Panc1 (cell line): ENCODE measurements at places on chromosomes 3 and 15.

- no peaks in the 10 kb centered on the region for H3K27me3 ChIP-seq
- H3K36me3 ChIP-seq, result no peaks in the 10 kb centered on the region
- no peaks in the 10 kb centered on the region for H3K4me1 ChIP-seq
- no peak overlapping the region for H3K4me3 ChIP-seq
These were observed 44.5 kb downstream of the SLC24A1 start for GRCh38 chr15:65666257-65666656.

DNA sequence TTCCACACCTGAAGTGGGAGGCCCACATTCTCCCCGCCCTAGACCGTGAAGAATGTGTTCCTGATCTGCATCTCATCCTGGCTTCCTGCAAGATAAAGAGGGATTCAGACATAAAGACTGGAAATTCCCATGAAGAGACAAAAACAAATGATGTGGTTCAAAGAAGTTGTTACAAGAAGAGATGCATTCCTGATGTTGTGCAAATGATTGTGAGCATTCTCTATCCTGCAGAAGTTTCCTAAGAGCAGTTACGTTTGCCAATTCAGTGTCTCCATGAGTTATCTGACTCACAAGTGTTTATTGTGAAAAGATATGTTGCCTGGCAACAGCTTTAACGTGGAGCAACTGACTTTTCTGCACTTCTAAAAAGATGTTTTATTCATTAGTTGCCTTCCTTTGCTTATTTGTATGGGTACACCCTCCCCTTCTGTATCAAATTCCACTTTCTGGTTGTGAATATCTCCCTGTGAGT is 107.8 kb downstream of the ZIC4 start:
- H3K4me3 ChIP-seq, result no peak overlapping the region
- no peak for DNase-seq
- no peak overlapping the region for H3K27ac ChIP-seq
- no peaks in the 10 kb centered on the region; the same call in 1 of the 2 replicates for H3K4me1 ChIP-seq
- no peaks in the 10 kb centered on the region for H3K27me3 ChIP-seq

- H3K4me3 ChIP-seq, result no peak overlapping the region
- no peaks in the 10 kb centered on the region for H3K36me3 ChIP-seq
- H3K27ac ChIP-seq, result no peak overlapping the region
- no peaks in the 10 kb centered on the region for H3K4me1 ChIP-seq
These were observed 1.5 kb downstream of the ECE2 start for GRCh38 chr3:184277366-184277765.

GRCh38 chr3:45224824-45225464 is 1.1 kb downstream of the TMEM158 start:
- DNase-seq, result no peak
- no peaks in the 10 kb centered on the region for H3K36me3 ChIP-seq
- H3K27ac ChIP-seq, result peak overlapping the region; percentile 34; the same call in 1 of the 2 replicates
- H3K4me1 ChIP-seq, result peaks cover 6% of the 10 kb centered on the region
- H3K27me3 ChIP-seq, result no peaks in the 10 kb centered on the region; the same call in 1 of the 2 replicates

DNA sequence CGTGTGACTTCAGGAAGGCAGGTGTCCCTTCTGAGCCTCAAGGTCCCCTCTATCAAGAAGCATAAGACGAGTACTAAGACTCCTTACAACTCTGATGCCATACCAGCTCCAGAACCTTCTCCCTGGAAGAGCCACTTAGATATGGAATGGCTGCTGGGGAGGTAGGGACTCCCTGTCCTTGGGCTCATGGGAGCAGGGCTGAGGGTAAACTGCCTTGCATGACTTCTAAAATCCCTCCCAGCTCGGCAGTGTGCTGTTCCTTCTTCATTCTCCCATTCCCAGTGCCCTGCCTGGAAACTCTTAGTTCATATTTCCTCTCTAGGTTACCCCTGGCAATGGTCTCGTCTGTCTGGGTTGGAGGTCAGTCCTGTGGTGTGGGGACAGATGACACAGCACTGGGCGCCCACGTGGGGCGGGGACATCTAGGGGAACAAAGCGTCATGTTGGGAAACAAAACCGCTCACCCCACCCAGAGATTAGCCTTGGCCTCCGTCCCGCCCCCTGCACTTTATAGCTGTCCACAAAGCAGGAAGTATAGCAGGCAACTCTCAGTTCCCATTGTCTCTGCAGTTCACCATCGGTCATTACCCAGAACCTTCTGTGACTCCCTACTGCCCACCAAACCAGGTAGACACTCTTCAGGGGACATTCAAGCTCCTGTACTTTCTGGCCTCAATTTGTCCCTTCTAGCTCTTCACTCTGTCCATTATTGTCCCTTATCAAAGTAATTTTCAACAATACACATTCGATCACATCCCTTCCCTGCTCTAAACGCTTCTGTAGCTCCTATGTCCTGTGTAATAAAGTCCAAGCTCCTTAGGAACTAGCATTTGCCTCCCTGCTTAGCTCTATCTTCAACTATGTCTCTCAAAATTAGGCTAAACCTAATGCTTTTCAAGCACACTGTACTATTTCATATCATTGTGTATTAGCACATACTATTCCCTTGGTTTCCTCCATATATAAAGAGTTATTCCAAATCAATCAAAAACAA is 73.8 kb downstream of the IQSEC1 start:
- H3K36me3 ChIP-seq, result no peaks in the 10 kb centered on the region; the same call in 1 of the 2 replicates
- H3K4me1 ChIP-seq, result no peaks in the 10 kb centered on the region
- no peak for DNase-seq
- no peak overlapping the region for H3K4me3 ChIP-seq
- no peaks in the 10 kb centered on the region for H3K27me3 ChIP-seq
- no peak overlapping the region for H3K27ac ChIP-seq

DNA sequence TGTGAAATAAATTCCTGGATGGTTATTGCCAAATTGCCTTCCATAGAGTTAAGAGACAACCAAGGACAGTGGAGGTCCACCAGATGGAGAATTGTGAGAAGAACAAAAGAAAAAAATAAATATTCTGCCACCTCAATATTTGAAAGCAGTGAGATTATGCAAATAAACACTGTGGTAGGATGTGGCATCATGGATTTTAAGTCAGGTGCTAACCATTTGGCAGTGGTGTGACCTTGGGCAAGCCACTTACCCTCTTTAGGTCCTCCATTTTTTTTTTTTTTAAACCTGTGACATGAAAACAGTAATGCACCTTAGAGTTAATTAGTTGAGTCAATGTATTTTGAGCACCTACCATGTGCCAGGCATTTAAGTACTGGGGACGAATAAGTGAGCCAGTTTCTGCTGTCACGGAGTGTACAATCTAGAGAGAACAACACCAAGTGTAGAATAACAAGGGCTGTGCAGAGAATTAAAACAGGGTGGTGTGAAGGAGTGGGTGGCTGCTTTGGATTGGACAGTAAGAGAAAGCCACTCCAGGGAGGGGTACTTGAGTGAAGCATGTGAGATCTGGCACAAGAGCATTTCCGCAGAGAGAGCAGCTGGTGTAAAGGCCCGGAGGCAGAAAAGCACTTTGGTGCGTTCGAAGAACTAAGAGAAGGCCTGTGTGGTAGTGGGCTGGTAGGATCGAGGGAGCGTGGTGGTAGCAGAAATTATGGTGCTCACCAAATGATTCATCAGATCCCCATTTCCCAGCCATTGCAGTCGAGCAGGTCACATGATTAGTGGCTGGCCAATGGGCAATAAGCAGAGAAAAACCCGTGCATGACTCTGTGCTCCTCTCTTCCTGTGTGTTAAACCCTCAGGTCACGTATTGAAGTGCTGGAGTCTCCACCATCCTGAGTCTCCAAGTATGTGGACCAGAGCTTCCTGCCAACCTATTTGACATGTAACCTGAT is 39.2 kb downstream of the CCK start:
- no peaks in the 10 kb centered on the region for H3K27me3 ChIP-seq
- no peak overlapping the region for H3K4me3 ChIP-seq
- no peaks in the 10 kb centered on the region for H3K36me3 ChIP-seq
- no peak overlapping the region for H3K27ac ChIP-seq
- no peak for DNase-seq
- H3K4me1 ChIP-seq, result no peaks in the 10 kb centered on the region

GRCh38 chr3:175047786-175048185 is 188.7 kb downstream of the NAALADL2 start:
- no peak overlapping the region for H3K27ac ChIP-seq
- no peak for DNase-seq
- H3K4me1 ChIP-seq, result no peaks in the 10 kb centered on the region
- no peak overlapping the region for H3K4me3 ChIP-seq

DNA sequence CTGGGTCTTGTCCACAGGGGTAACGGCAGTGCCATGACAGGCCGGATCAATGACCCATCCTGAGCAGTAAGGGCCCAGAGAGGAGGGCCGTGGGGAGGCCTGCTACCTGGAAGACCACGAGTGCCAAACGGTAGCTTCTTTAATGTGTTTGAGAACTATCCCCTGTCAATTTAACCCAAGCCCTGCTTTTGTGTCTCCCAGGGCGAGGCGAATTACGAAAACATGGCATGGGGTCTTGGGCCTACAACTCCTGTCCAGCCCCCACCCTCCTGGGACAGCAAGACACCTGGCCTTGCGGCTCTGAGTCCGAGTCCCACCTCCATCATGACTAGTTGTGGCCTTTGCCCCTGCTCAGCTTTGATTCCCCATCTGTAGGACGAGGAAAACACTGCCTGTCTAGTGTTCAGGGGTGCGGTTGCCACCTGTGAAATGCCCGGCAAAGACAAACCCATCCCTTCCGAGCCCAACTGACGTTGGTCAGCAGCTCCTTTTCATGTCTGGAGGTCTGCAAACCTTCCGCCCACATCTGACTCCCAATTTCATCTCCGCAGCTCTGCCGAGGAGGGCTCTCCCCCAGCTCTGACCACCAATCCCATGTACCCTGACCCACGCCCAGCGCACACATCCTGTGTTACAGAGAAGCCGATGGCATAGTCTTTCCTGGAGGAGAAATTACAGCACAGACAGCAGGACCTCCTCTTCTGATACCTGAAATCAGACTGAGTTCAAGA is 28.9 kb upstream of the SNRPA1 start:
- no peak for DNase-seq
- no peaks in the 10 kb centered on the region for H3K4me1 ChIP-seq
- no peaks in the 10 kb centered on the region for H3K27me3 ChIP-seq
- H3K36me3 ChIP-seq, result no peaks in the 10 kb centered on the region
- no peak overlapping the region for H3K4me3 ChIP-seq

DNA sequence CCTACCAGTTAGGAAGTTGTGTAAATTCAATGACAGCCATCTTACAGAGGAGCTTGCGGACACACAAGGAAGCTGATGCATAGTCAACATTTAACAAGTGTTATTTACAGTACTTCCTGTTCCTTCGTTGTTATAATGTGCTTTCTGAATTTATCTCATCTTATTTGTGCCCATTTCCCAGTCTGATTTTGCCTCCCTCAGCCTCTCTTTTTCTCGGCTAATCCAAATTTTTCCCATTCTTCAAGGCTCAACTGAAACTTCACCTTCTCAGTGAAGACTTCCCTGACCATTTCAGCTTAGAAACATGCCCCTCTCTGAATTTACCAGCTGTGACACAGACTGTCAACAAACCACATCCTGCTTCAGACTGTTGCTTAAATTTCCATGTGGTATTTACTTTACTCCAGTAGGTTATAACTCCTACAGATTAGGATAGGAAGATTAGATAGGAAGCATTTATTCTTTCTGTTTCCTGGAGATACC is 55.7 kb upstream of the CP start:
- H3K27me3 ChIP-seq, result no peaks in the 10 kb centered on the region
- H3K36me3 ChIP-seq, result no peaks in the 10 kb centered on the region
- peak overlapping the region; percentile 91 for H3K27ac ChIP-seq

DNA sequence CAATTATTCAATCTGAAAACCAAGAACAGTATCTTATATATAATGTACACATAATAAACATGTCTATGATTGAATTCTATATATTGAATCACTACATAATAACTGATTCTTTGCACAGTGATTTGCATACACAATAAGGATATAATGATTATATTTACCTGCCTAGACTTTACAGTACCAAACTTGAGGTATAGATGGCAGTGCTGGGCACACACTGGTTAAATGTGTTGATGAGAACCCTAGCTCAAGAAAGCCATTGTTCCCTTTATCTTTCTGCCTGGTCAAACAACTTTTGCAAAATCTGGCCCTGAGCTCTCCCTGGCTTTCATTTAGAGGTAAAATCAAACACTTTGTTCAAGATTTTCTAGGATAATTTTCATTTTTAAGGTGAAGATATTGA is 697.7 kb downstream of the TUSC7 start:
- no peak for DNase-seq

- peaks cover 4% of the 10 kb centered on the region for H3K36me3 ChIP-seq
- no peak overlapping the region for H3K4me3 ChIP-seq
- DNase-seq, result no peak
- H3K27ac ChIP-seq, result no peak overlapping the region
- H3K4me1 ChIP-seq, result no peaks in the 10 kb centered on the region
These were observed 18.7 kb downstream of the UQCC5 start for GRCh38 chr3:52555056-52555455.

DNA sequence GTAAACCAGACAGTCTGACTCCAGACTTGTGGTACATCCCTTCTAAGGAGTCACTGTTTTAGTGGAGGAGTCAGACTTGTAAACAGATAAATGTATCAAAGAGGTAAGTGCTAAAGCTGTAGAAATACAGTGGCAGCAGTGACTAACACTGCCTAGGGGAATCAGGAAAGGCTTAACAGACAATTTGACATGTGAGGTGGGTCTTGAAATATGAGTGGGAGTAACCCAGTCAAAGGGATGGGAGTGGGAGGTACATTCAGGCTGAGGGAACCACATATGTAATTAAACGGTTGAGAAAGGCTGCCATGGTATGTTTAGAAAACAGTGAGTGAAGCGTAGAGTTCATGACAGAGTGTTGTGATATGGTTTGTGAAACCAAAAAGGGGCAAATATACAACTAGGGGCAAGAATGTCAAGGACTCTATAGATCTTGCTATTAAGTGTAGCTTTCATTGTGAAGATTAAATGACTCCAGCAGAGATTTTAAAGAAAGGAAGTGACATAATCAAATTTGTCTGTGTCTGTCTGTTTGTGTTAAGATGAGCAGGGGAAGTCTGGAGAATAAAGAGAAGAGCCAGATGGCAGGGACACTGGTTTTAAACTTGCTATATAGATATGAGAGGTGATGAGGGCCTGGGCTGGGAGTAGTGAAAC is 11.2 kb upstream of the ALCAM start:
- no peaks in the 10 kb centered on the region for H3K4me1 ChIP-seq
- H3K27me3 ChIP-seq, result no peaks in the 10 kb centered on the region
- H3K27ac ChIP-seq, result no peak overlapping the region
- no peak for DNase-seq

GRCh38 chr3:131803113-131803512 is 231.7 kb downstream of the CPNE4 start:
- H3K27ac ChIP-seq, result no peak overlapping the region
- H3K4me3 ChIP-seq, result no peak overlapping the region
- H3K27me3 ChIP-seq, result peaks cover 2% of the 10 kb centered on the region; the same call in 1 of the 2 replicates

DNA sequence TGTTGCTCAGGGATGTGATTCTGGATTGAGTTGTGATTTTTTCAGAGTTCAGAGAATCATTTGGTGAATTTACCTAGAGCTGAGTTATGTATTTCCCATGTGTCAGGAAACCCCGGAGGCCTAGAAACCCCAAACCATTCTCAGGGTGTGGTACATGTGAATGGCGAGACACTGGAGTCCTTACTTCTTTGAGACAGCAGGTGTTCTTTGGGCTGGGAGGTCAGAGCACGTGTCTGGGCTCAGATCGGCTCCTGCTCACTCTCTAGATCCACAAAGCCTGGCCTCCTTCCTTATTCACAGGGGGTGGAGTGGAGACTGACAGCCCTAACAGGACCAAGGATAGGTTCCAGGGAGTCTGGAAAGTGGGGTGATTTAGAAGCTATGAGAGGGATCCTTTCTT is 145.8 kb downstream of the CHDH start:
- no peak overlapping the region for H3K27ac ChIP-seq
- no peaks in the 10 kb centered on the region for H3K4me1 ChIP-seq
- H3K4me3 ChIP-seq, result no peak overlapping the region
